ENCODE measurements at places on chromosomes 11 and 22.

DNA sequence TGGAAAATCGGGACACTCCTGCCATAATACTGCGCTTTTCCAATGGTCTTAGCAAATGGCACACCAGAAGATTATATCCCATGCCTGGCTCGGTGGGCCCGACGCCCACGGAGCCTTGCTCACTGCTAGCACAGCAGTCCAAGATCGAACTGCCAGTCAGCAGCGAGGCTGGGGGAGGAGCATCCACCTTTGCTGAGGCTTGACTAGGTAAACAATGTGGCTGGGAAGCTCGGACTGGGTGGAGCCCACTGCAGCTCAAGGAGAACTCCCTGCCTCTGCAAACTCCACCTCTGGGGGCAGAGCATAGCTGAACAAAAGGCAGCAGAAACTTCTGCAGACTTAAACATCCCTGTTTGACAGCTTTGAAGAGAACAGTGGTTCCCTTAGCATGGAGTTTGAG is 15.6 kb downstream of the PTH start:
- no peak for DNase-seq

- DNase-seq: no peak
Observed at GRCh38 chr11:109040303-109040702, 375.4 kb downstream of the DDX10 start.

DNA sequence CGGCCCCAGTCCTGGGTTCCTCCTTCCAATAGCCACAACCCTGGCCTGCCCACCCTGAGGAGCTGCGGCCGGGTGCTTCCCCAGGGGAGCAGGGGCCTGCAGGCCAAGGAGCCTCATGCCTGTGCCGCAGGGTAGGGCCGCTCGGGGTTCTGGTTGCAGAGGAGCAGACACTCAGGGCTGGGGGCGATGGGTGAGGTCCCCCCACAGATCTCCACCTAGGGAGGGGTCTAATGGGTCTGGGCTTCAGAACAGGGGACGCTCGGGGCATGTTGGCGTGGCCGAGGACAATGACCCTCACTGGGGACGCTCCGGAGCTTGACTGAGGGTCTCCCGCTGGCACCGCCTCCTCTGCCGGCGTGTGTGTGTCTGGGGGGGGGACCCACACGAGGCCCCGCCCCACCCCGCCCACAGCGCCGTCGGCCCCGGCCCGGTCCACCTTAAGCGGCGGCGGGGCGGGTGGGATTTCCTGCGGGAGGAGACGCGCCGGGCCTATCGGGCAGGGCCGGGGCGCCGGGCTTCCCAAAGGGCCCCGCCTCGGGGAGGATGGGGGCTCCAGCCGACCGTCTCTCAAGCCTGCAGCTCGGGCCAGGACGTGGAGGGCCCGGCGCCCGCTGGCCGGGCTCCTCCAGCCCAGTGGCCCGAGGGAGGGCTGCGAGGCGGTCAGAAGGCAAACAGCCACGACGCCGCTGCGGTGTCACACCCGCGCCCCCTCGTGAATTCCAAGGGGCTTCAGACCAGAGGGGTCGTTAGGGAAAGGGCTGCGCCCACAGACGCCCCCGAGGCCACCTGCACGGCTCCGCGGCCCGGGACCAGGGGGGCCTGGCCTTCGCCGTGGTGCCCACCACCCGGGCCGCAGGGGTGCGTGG is 640 bp upstream of the ZDHHC8 start:
- peak; percentile 91 for DNase-seq

DNA sequence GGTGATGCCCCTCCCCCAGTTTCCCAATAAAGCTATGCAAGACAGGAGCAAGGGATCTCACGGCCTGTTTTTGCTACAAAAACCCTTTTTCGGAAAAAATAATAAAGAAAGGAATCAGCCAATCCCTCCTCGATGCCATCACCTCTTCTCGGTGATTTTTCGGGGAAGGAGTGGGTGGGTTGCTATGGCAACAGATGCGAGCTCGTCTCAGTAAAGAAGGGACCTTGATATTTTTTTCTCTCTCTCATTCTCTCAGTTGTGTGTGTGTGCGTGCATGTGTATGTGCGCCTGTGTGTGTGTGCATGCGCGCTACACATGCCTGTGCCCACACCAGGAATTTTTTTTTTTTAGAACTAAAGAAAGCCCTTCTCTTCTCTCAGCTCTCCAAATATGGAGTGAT is 3.8 kb upstream of the NPAS4 start:
- DNase-seq: peak; percentile 36

- no peak for DNase-seq
Observed at GRCh38 chr22:44254811-44255210, 57.9 kb downstream of the SHISAL1 start.

- no peak for DNase-seq
Observed at GRCh38 chr11:75241906-75242644, 1.5 kb downstream of the TPBGL start.

- no peak for DNase-seq
Observed at GRCh38 chr11:22775248-22775647, 54.4 kb downstream of the SVIP start.

GRCh38 chr11:99065121-99065520 is 44.4 kb downstream of the CNTN5 start:
- DNase-seq: no peak

GRCh38 chr11:131934006-131934405 is 563.6 kb downstream of the NTM start:
- no peak for DNase-seq

DNA sequence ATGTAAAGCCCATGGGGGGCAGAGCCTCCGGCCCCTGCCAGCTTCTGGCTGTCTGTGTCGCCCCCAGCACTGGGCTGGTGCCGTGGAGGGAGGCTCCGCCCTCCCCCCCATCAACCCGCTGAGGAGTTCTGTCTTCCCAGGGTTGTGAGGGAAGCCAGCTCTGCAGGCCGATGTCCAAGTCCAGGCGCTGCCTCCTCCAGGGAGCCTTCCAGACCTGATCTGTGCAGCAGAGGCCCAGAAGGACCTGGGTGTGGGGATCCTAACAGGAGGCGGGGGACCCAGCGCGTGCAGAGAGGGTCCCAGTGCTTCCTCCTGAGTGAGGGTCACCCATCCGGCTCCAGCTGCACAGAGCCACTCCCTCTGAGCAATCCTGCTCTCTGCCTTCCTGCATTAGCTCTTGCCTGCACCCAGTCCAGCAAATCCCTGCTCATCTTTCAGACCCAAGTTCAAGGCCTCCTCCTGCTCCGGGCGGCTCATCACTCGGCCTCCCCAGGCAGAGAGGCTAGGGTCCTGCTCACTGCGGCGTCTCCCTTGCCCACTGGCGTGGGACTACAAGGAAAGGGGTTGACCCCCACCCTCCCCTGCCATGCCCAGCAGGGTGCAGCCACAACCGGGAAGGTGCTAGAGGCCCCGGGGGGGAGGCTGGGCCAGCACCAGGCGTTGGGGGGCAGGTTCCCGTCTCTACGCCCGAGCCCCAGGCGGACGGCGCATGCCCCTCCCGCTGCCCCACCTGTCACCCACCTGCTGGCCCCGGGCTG is 16.4 kb downstream of the PRR33 start:
- no peak for DNase-seq

- no peak for DNase-seq
Observed at GRCh38 chr11:38266691-38267090, 1668.7 kb upstream of the RAG2 start.

DNA sequence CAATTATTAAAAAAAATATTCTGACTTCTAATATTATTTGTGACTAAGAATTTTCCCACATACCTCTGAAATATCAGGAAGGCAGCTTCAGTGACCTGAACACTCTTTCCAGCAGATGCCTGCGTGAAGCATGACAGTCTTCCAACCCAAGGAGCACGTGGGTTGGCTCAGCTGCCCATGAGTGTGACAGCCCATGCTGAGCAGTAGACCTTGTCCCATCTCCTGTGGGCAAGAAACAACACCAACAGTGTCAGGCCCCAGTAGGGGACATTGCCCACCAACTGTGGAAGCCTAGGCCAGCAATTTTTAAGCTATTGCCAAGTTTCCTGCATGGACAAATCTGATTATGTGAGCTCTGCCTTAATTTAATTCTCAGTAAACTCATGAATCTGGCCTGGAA is 66.4 kb upstream of the OLFML1 start:
- no peak for DNase-seq

- DNase-seq: peak; percentile 80
Observed at GRCh38 chr22:35540595-35541253, at the start of gene RASD2. Gene RASD2 (plus strand): TSS chr22:35540831. CDS start chr22:35546810, 5,979 bp downstream.

- no peak for DNase-seq
Observed at GRCh38 chr11:97739932-97740800, 1280.6 kb upstream of the CNTN5 start.

DNA sequence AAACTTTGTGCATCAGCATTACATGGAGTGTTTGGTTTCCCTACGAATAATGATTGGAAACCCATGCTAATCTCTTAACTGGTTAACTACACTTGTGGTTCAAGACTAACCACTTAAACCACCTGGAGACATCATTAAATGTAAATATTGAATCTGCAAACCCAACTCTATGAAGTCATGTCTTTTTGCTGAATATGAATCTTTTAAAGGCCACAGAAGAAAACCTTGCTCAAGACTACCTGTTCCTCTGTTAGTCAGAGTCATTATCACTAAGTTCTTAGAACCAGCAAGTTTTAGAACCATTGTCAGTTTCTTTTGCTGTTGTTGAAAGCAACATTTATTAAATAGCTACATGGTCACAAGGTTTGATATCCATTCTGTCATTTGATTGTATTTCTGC is 70.7 kb downstream of the SIK2 start:
- no peak for DNase-seq

DNA sequence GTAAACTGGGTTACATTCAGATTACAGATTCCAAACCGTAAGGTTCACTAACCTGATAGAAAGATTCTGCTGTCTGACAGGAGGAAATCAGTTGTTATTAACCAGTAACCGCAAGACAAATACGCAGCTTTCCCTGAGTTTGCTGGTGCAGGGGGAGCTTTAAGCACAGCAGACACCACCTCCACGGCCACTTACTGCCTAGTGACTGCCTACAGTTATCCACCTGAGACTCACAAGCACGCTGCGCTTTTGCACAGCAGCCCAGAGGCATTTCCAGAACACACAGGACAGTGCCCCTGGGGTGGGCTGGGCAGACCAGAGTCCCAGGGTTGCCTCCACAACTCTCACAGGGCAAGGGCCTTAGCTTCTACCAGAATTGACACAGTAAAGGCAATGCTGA is 90.9 kb downstream of the CTTN start:
- no peak for DNase-seq

GRCh38 chr11:72114570-72114969 is 2.1 kb upstream of the ANAPC15 start:
- no peak for DNase-seq
